ENCODE measurements at places on chromosomes 11 and 22.

DNA sequence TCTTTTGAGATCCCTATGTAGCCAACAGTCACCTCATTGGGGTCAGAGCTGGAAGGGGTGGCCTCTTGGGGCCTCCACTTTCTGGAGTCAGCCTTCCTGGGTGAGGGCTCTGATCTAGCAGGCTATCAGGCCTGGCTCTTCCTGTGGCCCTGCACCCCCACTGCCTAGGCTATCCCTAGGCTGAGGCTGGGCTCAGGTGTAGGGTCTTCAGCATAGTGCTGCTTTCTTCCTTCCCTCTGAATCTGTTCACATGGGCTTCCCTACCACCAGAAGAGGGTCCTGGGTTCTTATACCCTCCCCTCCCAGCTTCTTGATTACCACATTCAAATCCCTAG is 456 bp upstream of the SPI1 start:
- no peak for DNase-seq

GRCh38 chr11:61701242-61701886 is 21.2 kb downstream of the DAGLA start:
- DNase-seq = peak; percentile 65

DNA sequence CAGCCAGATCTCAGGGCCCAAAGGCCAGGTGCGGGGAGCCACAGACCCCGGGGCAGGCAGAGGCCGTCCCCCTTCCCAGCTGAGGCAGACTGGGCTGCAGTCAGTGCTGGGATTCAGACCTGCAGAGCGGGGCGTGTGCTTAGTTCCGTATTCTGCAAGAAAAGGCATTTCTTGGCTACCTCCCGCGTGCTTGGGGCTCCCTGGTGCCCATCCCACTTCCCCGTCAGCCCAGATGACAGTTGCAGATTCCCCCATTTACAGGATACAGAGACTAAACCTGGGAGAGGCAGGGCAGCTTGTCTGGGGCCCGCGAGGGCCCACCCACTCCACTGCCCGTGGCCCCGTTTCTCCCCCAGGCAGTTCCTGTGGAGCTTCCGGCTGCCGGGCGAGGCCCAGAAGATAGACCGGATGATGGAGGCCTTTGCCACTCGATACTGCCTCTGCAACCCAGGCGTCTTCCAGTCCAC is 18.3 kb downstream of the CYTH4 start:
- DNase-seq = peak; percentile 86

DNA sequence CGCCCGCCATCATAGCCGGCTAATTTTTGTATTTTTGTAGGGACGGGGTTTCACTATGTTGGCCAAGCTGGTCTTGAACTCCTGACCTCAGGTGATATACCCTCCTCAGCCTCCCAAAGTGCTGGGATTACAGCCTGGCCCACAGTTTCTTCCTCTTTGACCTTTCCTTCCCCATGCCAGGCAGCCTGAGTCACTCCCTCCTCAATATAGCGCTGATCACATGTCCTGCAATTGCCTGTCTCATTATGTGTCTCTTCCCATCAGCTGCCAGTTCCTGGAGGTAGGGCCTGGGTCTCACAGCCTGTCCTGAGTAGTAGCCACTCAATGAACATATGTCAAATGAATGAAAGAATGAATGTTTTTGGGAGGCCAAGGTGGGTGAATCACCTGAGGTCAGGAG is 43.0 kb upstream of the CCDC134 start:
- peak; percentile 17 for DNase-seq

DNA sequence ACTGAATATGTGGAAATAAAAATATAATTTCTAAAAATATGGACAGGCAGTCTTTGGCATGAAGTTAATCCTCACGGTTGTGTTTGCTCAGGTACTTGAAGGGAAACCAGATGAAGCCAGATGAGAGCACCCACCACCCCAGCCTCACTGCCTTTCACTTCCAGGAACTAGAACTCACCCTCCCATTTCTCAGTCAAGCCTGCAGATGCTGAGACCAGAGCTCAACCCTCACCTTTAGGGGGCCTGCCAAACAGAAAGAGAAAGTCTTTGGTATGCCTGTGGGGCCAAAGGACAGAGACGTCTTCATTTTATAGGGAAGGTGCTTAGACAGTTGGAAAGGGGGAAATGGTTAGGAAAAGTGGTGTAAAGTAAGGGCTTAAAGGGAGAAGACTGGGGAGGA is 252.8 kb upstream of the PLET1 start:
- DNase-seq = no peak

DNA sequence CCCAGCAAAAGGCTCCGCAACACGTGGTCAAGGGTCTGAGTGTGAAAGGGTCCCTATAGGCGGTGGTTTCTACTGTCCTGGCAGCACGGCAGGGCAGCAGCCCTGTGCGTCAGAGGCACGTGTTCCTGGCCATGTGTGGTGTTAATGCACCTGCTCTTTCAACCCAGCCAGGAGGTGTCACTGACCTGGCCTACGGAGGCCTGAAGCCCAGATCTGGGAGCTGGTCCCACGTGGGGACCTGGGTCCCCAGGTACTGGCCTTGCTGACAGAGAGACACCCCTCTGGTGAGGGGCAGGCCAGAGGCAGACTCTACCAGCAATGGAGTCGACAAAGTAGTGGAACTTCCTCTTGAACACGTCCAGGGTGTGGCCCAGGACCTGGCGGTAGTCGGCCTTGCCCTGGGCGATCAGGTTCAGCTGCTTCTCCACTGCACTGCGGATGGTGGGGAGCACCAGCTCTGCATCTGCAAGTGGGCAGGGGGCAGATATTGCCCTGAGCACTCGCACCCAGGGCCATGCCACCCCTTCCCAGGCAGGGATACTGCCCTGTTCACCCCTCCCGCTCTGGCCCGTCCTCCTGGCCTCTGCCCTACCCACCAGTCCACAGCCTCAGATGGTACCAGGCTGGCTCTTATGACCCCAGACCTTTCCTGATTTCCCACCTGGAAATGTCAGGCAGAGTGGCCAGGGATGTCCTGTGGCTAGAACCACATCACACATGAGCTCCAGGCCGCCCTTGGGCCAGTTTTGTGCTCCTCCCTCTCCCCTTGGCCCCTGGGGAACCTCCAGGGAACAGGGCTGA is 6.8 kb upstream of the PPM1F start:
- DNase-seq = no peak

DNA sequence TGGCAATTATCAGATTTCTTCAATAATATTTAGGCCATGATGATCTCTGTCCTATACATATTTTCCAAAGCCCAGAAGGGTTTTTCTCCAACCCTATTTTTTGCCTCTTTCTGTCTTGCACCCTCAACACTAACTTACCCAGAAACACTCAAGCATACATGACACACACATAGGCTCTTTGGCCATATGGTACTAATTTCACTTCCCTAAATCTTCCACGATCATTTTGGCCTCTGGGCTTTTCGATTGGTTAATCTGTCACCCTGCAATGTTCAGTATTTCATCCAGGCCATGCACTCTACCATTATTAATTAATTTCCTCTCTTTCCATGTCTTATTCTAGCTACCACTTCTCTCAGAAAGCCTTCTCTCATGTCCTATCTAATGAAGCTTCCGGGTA is 59.8 kb downstream of the LUZP2 start:
- no peak for DNase-seq

DNA sequence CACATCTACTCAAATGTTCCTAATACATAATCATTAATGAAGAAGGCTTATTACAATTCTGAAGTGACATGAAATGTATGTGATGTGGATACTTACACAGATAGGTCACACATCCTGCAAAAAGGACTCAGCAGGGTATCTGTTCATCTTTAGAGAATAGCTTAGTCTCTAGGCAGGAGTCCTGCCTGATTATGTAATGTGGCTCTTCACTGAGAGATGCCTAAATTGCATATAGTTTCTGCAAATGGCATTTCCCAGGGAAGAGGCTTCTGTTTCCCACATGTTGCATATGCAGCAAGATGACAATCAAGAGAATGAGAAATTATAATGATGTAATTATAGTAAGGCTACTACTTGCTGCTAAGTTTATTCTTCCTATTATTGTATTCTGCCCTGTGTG is 58.8 kb upstream of the SLC36A4 start:
- no peak for DNase-seq

- no peak for DNase-seq
Measured at GRCh38 chr11:66842501-66842895, 743 bp upstream of the RCE1 start.

GRCh38 chr11:66595245-66595904 is 2.4 kb downstream of the CCS start:
- DNase-seq = peak; percentile 88

DNA sequence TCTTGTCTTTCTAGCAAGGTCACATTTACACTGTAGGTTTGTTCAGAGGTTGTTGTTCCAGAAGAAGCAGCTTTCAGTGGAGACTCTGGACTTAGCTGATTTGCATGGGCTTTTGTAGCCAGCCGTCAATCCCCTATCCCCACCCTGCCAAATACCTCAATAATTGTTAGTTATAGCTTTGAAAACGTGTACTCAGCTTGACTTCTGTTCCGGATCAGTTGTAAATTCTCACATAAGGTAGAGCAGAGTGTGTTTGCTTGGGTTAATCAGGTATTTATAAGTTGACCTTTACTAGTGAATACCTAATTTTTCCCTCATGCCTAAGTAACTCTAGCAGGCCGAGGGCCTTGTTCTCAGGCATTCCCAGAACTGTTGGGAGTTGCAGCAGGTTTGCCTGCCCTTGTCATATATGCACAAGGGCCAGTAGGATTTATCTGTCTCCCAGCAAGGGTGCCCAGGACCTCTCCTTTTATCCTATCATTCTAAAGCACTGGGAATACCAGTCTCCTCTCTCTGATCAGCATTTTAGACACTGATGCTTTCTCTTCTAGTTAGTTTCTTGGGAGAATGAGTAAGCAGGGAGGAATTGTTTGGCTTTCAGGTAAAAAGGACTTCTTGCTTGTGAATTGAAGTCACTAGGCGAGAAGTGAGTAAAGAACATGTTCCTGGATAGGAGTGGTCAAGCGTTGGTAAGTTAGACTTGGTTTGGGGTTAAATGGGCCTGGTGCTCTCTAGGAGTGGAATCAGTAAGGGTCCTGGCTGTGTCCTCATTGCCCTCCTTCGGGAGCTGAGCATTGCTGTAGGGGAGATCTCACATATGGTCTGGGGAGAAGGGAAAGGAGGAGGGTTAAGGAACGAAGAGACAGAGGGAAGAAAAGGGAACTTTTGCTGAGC is 22.1 kb downstream of the STIM1 start:
- DNase-seq = no peak

DNA sequence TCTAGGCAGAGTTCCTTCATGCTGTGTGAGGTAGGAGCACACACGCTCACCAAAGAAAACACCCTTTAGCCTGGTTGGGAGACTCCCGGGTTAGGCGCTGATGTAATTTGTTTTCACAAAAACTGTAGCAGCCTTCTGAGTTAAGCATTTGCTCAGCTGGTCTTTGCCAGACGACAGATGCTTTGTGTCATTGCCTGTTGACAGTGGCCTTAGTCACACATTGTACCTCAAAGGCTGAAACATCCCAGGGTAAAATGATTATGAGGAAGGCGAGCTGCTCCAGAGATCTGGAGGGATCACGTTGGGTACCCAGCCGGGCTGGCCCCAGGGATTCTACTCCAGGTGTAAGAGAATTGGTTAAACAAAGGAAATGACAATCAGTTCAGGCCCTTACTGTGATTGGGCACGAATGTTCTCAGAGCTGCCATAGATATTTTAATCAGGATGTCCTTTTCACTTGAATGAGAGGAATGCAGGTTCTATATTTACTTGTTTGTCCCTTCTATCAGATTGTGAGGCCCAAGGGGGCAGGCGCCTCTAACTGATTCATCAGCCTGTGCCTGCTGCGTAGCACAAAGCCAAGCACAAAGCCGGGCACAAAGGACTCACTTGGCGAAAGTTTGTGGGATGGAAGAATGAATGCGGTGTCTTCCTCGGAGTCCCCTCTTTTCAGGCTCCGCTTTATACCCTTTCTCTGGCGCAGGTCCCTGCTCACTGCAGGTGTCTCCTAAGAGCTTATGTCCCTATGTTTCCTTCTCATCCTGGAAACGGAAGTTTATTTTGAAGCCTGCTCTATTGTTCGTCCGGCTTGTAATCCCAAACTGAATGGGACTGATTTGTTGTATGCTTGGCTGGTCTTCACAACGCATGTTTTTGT is 47.1 kb downstream of the ADM start:
- no peak for DNase-seq

DNA sequence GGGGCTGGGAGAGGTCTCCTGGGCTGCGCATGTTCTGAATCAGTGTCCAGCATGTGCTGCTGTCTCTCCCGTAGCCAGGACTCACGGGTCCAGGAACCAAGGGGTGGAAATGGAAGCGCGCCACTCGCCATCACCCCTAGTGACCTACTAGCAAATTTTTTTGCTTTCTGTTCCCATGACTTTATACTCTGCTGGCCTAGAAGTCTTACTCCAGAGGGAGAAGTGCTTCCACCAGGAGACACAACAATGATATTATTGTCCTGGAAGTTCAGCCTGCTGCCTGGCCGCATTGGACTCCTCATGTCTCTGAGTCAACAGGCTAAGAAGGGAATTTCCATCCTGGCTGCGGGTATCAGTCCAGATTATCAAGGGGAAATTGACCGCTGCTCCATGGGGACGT is 729.7 kb downstream of the BRD1 start:
- DNase-seq = no peak

DNA sequence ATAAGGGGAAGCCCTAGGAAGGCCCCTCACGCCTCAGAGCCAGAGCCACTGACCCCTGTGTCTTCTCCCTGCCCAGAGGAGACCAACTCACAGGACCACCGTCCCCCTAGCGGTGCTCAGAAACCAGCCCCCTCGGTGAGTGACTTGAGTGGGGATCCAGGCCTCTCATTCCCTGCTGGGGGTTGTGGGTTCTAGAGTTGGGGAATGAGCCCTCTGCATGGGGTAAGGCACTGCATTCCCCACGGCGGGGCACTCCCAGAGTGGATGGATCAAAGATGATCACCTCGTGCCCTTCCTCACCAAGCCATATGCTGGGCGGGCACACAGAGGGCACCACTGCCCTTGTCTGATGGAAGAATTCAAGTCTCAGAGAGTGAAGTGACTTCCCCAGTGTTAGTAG is 39.7 kb downstream of the ZC3H7B start:
- DNase-seq = no peak

DNA sequence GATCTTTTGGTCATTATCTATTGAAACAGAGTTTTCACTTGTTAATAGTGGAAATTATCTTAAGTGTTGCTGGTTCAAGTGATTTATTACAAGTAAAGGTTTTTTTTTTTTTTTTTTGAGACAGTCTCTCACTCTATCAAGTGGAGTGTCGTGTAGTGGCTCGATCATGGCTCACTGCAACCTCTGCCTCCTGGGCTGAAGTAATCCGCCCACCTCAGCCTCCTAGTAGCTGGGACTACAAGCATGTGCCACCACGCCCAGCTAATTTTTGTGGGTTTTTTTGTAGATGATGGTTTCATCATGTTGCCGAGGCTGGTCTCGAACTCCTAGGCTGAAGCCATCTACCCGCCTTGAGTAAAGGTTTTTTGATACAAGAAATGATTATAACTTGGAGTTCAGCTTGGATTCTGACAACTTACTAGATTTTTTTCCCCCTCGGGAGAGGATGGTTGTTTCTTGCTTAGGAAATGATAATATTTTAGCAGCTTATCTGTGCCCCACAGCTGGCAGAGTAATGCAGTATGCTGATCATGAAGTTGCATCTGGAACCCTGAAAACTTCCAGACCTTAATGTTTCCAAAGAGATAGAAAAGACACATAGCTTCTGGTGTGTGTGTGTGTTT is 68.9 kb downstream of the MTMR3 start:
- no peak for DNase-seq

- peak; percentile 49 for DNase-seq
Measured at GRCh38 chr11:11787305-11788062, 54.3 kb upstream of the USP47 start.

- DNase-seq = no peak
Measured at GRCh38 chr11:16841984-16842383, 103.5 kb downstream of the C11orf58 start.

GRCh38 chr22:25602916-25603315 is 38.4 kb downstream of the GRK3 start:
- peak; percentile 56 for DNase-seq

- DNase-seq = peak; percentile 72
Measured at GRCh38 chr11:94638301-94638901, 71.2 kb downstream of the PIWIL4 start.

All from MV-4-11 (cell line).